Activated CD4-positive, alpha-beta T cell treated with anti-CD3 and anti-CD28 coated beads, Interleukin-2, amount 10 ng/mL, durations not matched to agents 7 days and 5 days (primary cell): ENCODE measurements at places on chromosomes 6 and 20. TPM values are rescaled to one million over a fixed set of nuclear protein-coding genes. Genes with fewer than 3 reads are reported as not detected.

DNA sequence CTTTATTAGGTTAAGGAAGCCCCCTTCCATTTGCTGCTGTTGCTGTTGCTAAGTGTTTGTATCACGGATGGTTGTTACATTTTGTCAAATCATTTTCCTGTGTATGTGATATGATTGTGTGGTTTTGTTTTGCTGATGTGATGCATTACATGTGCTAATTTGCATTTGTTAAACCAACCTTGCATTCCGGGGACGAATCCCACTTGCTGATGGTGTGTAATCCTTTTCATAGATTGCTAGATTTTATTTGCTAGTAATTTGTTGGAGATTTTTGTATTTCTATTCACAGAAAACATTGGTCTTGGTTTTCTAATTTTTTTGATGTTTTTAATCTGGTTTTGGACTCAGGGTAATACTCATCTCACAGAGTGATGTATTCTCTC lies 167.8 kb downstream of the WDR27 start:
- H3K4me1 ChIP-seq: peaks cover 19% of the 10 kb centered on the region
- no peak overlapping the region for H3K27ac ChIP-seq
- H3K27me3 ChIP-seq: peaks cover 2% of the 10 kb centered on the region
- no peak for DNase-seq

- peaks cover 49% of the 10 kb centered on the region for H3K4me1 ChIP-seq
- peak overlapping the region; percentile 95 for H3K27ac ChIP-seq
- H3K36me3 ChIP-seq: peaks cover 70% of the 10 kb centered on the region
- peak; percentile 68 for DNase-seq
Measured at GRCh38 chr20:36629719-36630681, 16.0 kb downstream of the SLA2 start.

GRCh38 chr20:43925801-43926200 lies 11.1 kb downstream of the TOX2 start:
- no peak for DNase-seq

The TAPBP gene
- total RNA-seq: 263 TPM
